ENCODE measurements at places on chromosomes 11 and 22. TPM values are rescaled to one million over a fixed set of nuclear protein-coding genes. Genes with fewer than 3 reads are reported as not detected.

Gene CASP12
- 1.1 TPM for total RNA-seq

Gene ART1
- total RNA-seq, result not detected

Gene SLC35E4
- 1.6 TPM for total RNA-seq

Gene ALDH3B1
- 4.6 TPM for total RNA-seq

Gene TUBA8
- total RNA-seq, result 1.5 TPM

Gene CTR9
- total RNA-seq, result 38.3 TPM

Gene PANX3
- total RNA-seq, result not detected

Gene OR51E1
- 3.2 TPM for total RNA-seq

Gene GPHA2
- total RNA-seq, result not detected

Gene SCO2
- total RNA-seq, result 0.79 TPM

Gene ZBTB16
- total RNA-seq, result 10.3 TPM

Gene EIF3F
- 159 TPM for total RNA-seq
